ENCODE measurements at places on chromosomes 5 and 9.

- no peak for DNase-seq
Observed at GRCh38 chr9:114370251-114370967, 17.4 kb downstream of the AKNA start.

DNA sequence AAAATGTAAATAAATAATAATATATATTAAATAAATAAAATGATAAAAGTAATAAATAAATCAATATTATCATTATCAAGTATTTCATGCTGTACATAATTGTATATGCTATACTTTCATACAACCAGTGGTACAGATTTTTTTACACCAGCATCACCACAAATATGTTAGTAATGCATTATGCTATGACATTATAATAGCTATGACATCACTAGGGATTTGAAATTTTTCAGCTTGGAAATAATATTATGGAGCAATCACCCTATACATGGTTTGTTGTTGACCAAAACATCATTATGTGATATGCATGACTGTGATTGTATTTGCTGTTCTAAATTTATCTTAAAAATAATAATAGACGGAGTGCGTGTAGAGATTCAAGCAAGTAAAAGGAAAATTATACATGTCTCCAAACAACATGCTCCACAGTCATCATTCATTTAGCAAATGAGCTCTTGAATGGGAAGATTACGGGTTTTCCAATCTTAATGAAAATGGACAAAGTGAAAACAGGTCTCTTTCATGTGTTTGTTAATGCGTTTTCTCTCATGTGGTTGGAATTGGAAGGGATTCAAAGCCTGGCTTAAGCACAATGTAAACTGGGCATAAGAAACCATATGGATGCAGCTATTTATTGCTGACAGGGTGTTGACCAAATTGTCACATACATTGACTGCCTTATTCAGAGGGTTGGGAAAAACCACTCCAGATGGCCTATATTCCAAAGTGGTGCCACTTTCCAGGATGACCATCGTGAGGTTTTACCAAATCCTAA is 643.0 kb upstream of the RGMB start:
- DNase-seq, result no peak

- no peak for DNase-seq
Observed at GRCh38 chr5:153543959-153544470, 53.5 kb downstream of the GRIA1 start.

DNA sequence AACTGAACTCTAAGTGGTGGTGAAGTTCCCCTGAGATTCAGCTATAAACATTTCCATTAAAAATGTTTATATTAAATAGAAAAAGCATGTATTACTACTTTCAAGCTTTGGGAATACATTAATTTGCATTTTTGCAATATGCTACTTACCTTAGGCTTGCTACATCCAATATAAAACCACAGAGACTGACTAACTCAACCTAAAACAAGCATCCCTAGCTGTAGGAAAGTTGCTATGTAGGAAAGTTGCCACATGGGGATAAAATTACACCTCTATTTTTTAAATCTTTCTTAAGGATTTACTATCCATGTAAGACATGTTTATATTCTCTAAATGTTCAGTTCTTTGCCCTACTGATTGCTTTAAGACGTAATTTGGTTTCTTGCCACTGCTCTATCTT is 12.8 kb downstream of the SCAMP1 start:
- no peak for DNase-seq

GRCh38 chr5:1107167-1108022 is 4.5 kb downstream of the SLC12A7 start:
- no peak for DNase-seq

GRCh38 chr9:27377811-27378456 is 81.0 kb upstream of the EQTN start:
- DNase-seq, result no peak

DNA sequence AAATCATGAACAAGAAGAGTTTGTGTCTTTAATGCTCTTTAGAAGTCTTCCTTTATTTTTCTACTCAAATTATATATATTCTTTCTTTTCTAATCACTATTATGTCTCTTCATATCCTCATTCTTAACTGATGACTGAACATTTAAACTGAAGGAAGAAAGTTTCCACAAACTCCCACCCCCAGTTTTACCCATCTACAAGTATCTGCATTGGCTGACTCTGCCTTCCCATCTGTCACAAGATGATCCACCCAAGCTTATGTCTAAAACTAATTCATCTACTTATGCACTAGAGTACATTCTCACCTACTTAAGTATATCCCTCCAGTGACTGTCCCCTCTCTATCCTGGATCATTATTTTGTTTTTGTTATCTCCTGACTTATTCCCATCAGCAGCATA is 344.5 kb downstream of the PRR16 start:
- DNase-seq, result no peak

DNA sequence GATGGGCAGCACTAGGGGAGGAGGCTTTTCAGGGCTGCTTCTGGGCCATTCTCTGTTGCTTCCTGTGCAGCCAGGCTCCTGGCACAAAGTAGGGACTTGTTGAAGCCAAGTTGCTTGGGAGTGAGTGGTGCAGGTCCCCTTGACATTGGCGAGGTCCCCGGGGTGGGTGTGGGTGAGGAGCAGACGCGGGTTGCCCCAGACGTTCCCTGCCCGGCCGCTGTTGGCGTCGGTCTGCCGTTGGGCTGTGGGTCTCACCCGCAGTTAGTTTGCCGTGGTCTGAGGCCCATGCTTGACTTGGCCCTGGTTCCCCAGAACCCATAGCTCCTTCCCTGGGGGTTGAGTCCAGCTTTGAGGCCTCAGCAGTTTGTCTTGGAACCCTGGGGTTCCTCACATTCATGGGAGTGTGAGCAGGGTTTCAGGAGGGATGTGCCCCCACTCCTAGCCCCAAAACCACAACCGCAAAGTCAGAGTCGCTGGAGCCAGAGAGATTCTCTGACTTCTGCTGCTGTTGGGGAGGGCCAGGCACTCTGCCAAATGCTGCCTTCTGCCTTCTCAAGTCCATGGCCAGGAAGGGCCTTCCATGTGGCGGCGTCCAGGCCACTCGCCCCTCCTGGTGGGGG is 77.5 kb downstream of the RXRA start:
- peak; percentile 61 for DNase-seq

GRCh38 chr9:117136461-117136860 is 278.4 kb downstream of the ASTN2 start:
- no peak for DNase-seq

DNA sequence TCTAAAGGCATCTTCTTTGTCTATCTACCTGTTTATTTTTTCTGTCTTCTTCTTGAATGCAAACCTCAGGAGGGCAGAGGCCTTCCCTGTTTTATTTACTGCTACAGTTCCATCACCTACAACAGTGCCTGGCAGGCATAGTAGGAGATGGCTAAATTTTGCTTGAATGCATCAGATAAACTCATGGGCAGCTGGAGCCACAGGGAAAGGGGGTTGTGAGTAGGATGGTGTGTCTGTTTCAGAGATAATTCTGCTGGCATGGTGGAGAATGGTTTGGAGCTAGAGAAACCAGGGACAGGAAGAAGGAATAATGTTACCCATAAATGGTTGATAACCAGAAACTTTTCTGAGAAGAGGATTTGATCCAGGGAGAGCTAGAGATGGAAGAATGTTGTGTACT is 189.8 kb upstream of the BRINP1 start:
- DNase-seq, result no peak
